HEK293T (cell line): ENCODE measurements at places on chromosomes 7 and 10.
A peak's percentile ranks its signal among the peaks of the same experiment; 100 is the strongest.

GRCh38 chr10:86265236-86265894 lies 101.2 kb downstream of the GRID1 start:
- no peak for DNase-seq

- no peak for DNase-seq
Observed at GRCh38 chr7:81235997-81236396, 317.1 kb upstream of the SEMA3C start.

- DNase-seq: no peak
Observed at GRCh38 chr7:135634191-135634878, 28.0 kb upstream of the STMP1 start.

DNA sequence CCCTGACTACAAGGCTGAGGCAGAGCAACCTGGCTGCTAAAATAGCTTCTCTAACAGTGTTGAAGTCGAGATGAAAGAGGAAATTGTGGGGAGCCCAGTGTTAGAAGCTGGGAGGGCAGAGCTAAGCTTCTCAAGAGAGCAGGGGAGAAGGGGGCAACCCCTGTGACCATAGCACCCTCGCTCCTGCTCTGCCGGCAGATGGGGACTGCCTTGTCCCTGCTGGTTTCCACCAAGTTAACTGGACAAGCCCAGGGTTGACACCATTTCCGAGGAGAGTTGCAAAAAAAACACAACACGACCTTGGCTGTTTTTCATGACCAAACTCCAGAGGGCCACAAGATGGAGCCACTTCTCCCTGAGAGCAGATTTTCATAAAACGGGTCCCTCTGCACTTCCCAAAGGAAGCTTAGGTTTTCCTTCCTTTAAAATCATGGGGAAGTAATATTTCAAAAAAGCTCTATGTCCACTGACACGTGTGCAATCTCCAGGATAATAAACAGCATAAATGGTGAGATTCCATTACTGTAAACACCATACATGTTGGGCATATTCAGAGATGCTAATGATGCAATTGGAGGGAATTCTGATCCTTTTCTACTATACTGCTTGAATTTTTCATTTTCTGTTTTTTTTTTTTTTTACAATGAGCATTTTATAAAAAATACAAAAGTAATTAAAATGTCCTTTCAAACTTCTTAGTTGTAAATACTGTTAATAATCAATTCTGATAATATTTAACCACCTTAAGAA lies 140.4 kb downstream of the PIP4K2A start:
- peak; percentile 46 for DNase-seq

- no peak for DNase-seq
Observed at GRCh38 chr10:86967481-86967941, 771 bp upstream of the ADIRF start.

- no peak for DNase-seq
Observed at GRCh38 chr10:127907411-127908105, 655 bp downstream of the PTPRE start.

DNA sequence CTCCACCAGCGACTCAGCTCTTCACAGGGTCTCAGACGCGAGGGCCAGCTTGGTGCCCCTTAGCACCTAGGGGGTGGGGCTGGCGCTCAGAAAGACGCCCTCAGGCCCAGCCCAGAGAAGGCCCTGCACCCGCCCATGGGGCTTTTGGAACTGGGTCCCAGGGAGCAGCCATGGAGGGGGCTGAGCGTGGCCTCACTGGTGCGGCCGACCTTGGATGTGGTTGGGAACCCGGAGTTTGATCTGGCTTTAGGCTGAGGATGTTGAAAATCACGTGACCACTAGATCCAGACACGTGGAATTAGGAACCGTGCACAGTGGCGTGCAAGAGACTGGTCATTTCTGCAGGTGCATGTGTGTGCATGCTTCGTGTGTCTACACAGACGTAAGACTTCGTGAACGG lies 185.4 kb downstream of the DNAJB6 start:
- no peak for DNase-seq

DNA sequence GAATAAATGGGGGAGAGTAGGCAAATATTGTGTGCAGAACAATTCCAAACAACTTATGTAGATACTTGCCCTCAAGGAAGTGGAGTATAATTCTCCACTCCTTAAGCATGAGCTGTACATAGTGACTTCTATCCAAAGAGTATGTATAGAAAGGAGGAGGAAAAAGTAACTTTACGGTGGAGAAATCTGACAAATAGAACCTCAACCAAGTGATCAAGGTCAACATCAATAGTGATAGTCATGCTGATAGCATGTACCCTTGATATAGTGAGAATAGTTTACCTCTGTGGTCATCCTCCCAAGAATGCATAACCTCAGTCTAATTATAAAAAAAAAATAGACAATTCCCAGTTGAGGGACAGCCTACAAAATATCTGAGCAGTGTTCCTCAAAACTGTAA lies 89.1 kb upstream of the NANOS1 start:
- DNase-seq: no peak

DNA sequence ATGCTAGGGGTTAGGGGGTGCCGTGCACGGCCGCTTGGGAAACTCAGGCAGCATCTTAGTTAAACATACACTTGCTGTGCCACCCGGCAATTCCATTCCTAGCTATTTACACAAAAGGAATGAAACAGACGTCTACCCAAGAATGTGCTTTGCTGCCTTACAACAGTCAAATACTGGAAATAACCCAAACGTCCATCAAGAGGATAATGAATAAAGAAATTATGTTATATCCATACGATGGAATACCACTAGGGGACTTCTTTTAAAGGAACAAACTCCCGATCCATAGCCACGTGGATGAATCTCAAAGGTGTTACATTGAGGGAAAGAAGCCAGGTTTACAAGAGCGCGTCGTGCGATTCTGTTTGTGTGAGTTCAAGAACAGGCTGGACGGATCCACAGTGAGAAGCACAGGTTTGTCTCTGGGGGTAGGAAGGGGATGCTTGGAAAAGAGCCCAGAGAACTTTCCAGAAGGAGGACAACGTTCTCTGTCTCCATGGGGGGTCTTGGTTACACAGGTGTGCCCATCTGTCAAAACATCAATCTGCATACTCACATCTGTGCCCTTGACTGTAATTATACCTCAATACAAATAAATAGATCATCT lies 41.8 kb downstream of the STK32C start:
- no peak for DNase-seq

- no peak for DNase-seq
Observed at GRCh38 chr10:69733791-69734261, 67.9 kb upstream of the COL13A1 start.

- DNase-seq: no peak
Observed at GRCh38 chr10:120541984-120542383, 85.0 kb downstream of the PLPP4 start.

- no peak for DNase-seq
Observed at GRCh38 chr7:51452694-51453093, 136.1 kb upstream of the COBL start.

DNA sequence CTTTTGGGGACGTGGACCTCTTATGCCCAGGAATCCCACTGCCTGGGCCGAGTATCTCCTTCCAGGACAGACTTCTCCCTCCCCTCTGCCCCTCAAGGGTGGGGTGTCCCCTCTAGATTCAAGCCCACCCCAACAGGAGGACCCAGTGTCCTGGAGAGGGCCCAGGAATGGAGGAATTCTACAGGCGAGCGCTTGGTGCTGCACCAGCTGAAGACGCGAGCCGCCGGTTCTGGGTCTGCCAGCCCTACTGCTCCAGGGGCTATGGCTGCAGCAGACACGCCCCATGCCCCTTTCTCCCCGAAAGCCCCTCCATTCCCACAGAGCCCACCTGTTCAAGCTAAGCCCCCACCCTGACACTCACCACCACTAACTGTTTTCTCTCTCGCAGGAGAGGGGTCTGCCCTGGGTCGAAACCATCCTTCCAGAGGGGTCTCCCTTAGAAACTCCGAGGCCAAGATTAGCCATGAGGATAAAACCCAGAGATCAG lies 8.6 kb downstream of the CRYGN start:
- DNase-seq: no peak

GRCh38 chr10:103968441-103969391 lies 1.8 kb downstream of the SLK start:
- DNase-seq: no peak

DNA sequence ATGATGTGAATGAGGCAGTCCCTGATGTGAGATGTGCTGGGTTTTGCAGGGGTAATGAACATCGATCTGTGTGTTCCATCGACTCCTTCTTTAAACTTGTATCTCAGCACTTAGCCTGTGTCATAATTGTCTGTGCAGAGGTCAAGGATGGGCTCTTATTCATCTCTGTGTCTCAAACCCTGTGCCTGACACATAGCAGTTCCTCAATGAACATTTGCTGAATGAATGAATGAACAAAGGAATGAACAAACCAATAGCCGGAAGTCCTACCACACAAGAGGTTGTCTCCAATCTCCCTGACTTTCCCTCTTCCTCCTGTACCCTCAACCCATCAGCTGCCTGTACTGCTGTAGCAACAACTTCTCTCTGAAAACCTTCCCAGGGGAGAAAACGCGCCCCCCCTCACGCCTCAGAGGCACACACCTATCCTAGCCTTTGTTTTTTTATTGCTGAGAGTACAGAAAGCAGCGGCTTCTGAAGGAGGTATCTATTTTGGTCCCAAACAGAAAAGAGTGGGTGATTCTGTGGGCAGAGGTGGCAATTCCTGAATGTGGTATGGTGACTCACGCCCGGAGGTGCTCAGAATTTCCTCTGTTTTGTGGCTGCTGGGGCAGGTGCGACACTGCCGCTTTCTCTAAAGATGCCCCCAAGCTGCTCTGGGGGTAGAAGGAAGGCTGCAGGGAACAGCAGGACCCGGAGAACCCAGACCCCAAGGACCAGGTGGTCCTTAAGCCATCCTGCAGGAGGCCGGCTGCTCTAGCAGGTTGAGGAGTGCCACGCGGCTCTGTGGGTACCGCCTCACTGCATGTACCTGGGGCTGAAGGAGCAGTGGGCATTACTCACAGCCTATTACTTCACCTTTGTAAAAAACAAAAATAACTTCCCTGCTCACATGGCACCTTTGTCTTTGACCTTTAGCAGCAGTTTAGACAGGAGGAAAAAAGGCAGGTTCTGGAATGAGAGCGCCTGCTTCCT lies 9.6 kb downstream of the IL2RA start:
- DNase-seq: no peak

- no peak for DNase-seq
Observed at GRCh38 chr10:48683868-48684267, 805 bp upstream of the WDFY4 start.

DNA sequence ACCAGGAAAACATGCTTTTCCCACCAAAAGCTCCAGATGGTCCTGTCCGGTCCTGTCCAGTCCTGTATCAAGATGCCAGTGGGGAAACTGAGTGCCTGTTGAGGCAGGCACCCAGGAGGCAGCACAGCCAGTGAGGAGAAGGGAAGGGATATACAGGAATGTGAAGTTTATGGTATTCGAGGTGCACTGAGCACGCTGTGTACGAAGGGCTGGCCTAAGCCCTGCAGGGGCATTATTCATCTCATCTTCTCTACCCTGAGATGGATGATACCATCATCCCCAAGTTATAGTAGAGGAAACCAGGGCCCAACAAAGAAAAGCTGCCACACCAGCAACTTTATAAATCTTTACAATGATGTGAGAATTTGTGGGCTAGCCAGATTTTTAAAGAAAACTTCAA lies 23.4 kb upstream of the FXYD4 start:
- no peak for DNase-seq

DNA sequence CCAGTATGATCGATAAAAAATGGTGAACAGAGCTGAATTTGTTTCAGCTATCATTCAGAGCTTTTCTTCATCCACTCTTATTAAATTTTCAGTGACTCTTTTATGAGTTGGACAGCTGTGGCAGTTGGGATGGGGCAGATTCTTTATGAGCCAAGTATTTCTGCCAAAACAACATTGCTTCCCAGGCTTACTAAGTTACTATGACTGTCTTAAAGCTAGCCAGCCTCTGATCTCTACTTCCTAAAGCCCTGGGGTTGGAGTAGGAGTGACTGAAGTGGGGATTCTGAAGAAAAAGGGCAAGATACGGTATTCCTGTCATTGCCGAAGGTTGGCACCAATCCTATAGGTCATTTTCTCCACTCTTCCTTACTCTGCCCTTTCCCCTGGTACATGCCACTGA lies 12.7 kb downstream of the RPP30 start:
- no peak for DNase-seq

DNA sequence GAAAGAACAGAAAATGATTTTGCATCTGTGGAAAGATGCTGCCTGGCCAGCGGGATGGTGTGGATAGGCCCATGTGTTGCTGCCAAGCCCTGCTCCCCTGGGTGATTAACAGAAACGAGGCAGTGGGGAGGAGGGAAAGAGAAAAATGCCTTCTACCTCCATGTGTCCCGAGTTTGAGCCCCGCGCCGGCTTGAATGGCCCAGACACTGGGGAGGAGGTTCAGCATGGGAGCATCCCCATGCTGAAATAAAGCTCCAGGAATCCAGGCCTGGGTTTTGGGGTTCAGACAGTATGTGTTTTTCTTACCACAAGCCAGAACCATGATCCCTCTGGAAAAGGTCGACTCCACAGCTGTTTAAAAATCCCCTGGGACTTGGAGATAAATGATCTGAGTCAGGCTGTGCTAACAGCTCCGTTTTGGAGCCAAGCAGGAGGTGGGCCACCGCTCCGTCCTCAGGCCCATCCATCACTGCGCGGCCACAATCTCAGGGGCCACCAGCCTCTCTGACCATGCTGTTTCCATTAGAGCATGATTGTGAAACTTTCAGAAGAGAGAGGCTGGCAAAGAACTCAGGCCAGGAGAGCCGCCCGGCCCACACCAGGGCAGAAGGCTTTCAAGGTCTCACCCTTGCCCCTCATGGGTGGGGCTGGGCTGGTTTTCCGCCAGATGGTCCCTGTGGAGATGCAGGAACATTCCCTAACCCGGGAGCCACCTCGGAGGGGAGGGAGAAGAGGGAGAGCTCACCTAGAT lies 299.7 kb downstream of the ZEB1 start:
- DNase-seq: no peak

DNA sequence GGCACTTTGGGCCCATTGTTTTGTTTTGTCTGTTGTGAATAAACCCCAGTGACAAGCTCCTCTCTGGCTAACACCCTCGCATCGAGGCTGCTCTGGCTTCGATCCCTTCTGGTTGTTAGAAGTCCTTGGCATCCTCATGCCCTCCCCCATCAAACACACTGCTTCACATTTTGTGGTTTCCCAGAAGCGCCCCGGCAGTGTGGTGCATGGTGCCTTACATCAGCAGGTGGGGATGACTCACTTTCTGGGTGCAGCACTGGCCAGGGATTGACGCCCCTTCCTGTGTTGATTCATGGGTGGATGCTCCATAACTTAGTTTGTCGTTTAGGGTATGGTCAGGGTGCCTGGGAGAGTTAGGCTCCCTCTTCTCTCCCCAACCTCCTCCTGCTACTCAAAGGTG lies 51.4 kb downstream of the PLPP4 start:
- no peak for DNase-seq

GRCh38 chr10:47402641-47403301 lies 18.7 kb upstream of the ZNF488 start:
- no peak for DNase-seq

DNA sequence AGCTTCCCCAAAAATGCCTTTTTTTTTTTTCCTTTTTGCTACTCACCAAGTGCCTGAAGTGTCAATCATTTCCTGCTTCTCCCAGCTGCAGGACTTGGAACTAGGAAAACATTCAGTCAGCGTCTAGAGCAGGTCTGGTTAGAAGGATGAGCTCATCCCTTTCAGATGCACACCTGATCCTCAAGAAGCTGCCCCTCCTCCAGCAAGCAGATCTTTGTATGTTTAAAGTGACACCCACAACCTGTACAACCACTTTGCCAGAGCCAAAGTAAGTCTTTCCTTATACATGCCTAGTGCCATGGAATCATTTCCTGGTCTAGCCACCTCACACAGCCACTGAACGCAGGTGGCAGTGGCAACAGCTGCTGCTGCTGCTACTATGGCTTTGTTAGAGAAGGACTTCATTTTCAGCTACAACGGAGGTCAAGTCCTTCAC lies 10.4 kb upstream of the USP54 start:
- no peak for DNase-seq
